Upper lobe of left lung (tissue), 6 donors: ENCODE measurements at places on chromosomes 1 and 21.

GRCh38 chr1:233972951-233973635 is 68.6 kb downstream of the SLC35F3 start:
- DNase-seq = no peak

DNA sequence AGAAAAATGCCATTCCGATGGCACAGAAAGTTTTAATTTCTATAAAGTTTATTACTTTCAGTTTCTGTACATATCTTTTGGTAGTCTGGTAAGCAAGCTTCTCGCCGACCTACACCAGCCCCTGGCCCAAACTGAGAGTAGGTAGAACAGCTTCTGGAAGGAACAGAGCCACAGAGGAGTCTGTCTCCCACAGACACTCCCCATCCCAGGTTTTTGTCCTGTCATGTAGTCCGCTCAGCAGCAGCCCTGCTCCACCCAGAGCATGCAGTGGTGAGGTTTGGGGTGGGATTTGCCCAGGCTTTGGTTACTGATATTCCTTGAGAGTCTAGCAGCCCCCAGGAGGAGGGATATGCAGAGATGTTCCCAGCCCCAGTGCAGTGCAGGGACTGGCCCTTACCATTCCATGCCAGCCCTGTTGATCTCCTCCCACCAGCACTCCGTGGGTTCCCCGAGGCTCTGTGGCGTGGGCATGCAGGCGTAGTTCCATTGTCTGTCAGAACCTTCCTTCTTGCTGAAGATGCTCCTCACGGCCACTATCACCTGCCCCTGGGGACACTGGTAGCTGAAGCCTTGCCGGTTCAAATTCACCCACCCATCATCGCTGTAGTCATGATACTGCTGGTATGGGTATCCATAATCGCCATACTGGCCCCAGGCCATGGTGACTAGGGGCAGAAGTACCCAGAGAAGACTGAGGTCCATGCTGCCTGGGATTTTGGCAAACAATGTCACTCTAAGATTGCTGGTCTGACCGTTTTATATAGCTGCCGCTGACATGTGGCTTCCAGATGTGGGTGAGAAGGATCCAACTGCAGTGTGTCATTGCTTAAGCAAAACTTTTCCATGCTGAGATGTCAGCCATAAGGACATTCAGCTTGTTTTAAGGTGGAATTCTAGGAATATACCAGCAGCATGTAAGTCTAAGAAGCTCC is at the start of gene DPT:
DPT (minus strand) TSS at position 734 of the 932 bp plus-strand sequence; CDS start at position 702, 32 bp downstream.
- DNase-seq = no peak

- no peak for DNase-seq
These were observed 88.5 kb upstream of the NFASC start for GRCh38 chr1:204782118-204782700.

GRCh38 chr21:27704567-27705166 is 737.8 kb upstream of the ADAMTS5 start:
- DNase-seq = no peak
